Foreskin keratinocyte (primary cell): ENCODE measurements at places on chromosomes 13 and 19. TPM values are rescaled to one million over a fixed set of nuclear protein-coding genes. Genes with fewer than 3 reads are reported as not detected.

Gene DNAAF3
- 7.3 and 9.1 TPM in 2 replicates for total RNA-seq

Gene CYP2F1
- not detected in 2 replicates for total RNA-seq

Gene PSG2
- total RNA-seq, result not detected in 2 replicates

Gene GIPC3
- not detected in 2 replicates for total RNA-seq
